ENCODE measurements at places on chromosomes 3 and 15.

DNA sequence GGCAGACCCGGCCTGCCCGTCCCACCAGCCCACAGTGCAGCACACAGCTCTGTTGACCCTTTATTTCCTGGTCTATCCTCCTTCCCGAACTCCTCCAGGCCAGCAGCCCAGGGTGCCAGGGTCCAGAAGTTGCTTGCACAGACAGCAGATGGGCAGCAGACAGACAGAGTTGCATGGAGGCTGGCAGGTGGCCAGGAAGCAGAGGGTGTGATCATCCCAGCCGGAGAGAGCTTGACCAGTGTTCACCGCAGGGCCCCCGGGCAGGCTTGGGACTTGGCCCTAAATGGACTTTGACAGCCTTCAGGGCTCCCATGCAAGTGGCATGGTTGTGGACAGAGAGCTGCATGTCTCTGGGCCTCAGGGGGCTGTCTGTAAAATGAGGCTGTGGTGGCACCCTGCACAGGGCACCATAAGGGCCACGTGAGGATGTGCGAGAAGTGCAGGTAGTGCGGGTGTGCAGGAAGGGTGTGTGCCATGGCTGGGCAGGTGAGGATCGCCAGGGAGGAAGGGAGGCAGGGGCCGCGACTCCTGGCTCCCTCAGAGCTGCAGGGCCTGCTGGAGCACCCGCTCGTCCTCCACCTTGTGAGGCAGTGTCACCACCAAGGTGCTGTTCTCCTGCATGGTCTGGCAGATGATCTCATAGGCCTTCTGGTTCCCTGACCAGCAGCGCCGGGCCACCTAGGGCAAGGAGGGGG, 6.3 kb upstream of the ZXDC start:
- no peak for DNase-seq

DNA sequence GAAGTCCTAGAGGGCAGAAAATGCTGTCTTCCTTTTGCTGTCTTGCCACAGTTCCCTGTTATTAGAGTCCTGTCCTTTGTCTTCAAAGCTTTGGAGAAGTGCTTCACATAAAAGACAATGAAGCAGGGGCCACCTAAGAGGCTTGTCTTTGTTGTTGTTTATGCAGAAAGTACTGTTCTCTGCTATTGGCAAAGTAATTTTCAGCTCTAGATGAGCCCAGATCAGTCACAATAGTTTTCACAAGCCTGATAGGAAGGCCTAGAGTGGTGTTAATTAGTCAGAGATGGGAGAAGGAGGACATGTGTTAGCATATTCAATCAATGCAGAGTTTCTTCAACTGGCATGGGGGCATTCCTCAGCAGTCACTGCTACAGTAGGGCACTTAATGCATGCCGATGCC, 300.0 kb downstream of the PTPRG start:
- DNase-seq, result no peak

DNA sequence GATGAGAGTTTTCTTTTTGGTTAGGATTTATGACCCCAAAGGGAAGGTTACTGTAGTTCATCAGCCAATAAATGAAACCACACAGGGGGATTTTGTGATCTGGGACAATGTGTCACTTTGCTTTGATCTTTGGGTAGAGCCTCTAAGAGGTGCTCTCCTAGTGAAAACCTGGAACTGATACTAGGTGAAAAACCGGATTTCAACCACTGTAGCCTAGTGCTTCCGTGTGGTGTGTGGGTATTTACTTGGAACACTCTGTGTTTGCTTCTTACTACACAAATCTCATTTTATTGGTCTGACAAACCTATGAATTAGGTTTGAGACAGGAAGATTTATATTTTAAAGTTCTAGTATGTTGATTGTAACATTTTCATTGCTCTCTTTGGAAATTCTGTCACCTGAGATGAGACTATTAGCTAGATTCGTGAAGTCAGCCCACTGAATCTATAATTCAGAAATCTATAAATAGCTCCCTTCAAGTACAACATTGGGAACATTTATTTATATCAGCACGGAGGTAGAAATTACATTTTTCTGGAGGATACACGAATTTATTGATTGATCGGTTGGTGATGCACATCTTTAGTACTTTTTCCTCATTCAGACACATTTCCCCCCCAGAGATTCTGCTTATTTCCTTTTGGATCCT, 119.8 kb downstream of the AKAP13 start:
- no peak for DNase-seq

DNA sequence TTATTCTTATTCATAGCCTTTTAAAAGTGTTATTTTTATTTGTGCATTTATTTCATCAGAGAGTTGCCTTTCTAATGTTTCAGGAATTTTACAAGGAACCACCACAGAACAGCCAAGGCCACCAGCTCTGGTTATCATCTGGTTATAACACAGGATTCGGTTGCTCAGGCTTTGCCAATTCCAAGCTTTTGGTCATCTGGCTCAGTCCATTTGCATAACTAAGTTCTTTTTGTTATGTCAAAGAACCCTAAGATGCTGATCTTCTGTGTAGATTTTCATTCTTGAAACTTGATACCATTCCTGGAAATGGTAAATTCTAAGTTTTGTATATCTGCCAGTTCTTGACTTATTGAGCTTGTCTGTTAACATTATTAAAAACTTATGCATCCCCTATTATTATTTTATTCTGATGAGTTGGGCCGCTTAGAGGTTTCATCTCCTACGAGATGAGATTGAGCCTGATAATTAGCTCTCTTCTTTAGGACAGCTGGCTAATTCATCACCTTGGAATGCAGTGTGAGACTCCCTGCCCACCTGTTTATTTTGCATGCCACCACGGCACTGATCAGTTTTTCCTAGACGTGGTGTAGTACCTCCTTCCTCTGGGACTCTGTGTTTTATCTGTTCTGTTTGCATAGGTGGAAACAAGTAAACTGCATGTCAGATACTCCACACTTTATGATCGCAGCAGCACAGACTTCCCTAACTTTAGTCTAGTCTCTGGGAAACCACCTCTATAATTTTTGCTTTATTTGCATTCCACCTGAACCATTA, 264.8 kb downstream of the SLCO3A1 start:
- no peak for DNase-seq

GRCh38 chr3:100992231-100993012, 799 bp downstream of the ABI3BP start:
- no peak for DNase-seq

GRCh38 chr3:69244039-69244438, 121.6 kb upstream of the LMOD3 start:
- DNase-seq, result no peak

GRCh38 chr15:70142072-70142321, 44.3 kb upstream of the TLE3 start:
- no peak for DNase-seq

- DNase-seq, result no peak
Observed at GRCh38 chr15:66738116-66738515, 36.1 kb downstream of the SMAD6 start.

- no peak for DNase-seq
Observed at GRCh38 chr15:96122077-96123027, 208.1 kb upstream of the NR2F2 start.

DNA sequence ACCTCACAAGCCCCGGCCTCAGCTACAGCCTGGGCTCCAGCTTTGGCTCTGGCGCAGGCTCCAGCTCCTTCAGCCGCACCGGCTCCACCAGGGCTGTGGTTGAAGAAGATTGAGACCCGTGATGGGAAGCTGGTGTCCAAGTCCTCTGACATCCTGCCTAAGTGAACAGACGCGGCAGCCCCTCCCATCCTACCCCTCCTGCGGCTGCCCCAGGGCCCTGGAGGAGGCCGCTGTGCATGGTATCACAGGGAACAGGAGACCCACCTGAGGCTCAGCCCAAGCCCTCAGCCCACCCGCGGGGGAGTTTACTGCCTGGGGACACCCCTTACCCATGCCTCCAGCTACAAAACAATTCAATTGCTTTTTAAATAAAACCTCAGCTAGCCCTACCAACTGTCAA, 6.0 kb upstream of the LARP6 start:
- no peak for DNase-seq

DNA sequence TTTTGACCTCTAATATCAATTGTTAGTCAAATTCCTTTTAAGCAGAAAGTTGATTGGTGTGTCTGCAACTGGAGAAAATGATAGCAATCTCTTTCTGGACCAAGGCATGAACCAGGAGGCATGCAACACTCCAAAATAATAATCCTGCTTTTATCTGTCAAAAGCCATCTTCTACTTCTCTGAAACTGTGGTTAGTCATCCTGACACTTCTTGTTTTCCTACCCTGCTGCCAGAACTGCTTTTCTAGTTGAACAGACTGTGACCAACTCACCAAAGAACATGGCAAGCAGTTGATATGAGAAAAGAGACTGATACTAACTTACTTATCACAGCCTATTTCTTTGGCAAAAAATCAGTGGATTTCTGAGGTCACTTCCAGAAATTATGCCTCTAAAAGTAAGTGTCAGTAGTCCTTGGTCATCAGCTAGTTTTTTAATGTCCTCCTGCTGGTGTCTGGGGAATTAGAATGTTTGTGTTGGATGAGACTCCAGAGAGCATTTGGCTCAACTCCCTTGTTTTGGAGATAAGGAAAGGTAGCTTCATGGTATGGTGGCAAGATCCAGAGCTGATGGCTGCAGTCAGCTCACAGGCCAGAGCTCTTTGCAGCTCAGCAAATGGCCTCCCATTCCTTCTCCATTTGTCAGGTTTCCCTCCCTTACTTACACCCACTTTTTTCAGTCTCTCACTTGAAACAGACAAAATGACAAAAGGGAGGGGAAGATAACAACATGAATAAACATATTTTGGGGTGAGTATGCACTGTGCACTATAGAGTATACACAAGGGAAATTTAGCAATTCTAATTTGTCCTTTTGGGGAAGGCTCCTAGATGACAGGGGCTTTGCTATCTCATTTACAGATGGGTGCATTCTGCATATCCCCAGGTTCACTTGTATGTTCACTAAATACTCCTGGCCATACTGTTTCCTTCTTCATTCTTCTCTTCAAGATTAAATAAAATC, 7.0 kb downstream of the CRYGS start:
- DNase-seq, result no peak

DNA sequence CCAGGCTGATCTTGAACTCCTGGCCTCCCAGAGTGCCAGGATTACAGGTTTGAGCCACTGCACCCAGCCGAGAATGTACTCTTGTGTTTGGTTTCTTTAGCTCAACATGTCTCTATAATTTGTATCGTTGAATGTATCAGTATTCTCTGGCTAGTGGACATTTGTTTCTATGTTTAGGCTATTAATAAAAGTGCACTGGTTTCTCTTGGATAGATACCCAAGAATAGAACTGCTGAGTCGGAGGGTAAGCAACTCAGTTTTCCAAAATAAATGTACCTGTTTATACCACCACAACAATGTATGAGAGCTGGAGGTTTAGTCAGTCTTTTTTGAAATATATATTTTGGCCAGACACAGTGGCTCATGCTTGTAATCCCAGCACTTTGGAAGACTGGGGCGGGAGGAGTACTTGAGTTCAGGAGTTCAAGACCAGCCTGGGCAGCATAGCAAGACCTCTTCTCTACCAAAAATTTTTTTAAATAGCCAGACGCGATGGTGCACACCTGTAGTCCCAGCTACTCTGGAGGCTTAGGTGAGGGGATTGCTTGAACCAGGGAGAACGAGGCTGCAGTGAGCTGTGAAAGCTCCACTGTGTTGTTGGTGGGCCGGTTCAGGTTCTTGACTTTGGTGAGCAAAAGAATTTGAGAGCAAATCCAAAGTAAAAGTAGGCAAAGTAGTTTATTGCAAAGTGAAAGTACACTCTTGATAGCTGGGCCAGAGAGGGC, 7.7 kb upstream of the IVD start:
- DNase-seq, result no peak

DNA sequence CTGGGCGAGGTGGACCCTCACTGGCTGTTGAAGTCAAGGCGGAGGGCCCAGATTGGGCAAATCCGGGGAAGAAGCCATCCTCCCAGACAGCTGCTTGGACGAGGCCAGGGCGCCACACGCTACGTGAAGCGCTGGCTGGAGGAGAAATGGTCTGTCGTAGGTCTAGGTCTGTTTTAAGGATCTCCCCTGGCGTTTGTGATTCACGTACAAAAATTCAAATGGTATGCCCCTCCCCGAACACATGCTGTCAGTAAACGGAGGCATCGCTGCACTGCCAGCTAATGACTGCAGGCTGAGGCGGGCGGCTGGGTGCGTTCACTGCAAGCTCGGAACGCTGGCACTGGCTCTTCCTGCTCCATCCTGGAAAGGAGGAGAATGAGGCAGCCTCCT, 69.9 kb downstream of the EPHB3 start:
- no peak for DNase-seq

- no peak for DNase-seq
Observed at GRCh38 chr3:188744166-188744565, 427.6 kb upstream of the TPRG1 start.

- no peak for DNase-seq
Observed at GRCh38 chr3:77142578-77142977, 102.7 kb downstream of the ROBO2 start.

GRCh38 chr3:125675791-125676190, 80.5 kb upstream of the OSBPL11 start:
- no peak for DNase-seq

DNA sequence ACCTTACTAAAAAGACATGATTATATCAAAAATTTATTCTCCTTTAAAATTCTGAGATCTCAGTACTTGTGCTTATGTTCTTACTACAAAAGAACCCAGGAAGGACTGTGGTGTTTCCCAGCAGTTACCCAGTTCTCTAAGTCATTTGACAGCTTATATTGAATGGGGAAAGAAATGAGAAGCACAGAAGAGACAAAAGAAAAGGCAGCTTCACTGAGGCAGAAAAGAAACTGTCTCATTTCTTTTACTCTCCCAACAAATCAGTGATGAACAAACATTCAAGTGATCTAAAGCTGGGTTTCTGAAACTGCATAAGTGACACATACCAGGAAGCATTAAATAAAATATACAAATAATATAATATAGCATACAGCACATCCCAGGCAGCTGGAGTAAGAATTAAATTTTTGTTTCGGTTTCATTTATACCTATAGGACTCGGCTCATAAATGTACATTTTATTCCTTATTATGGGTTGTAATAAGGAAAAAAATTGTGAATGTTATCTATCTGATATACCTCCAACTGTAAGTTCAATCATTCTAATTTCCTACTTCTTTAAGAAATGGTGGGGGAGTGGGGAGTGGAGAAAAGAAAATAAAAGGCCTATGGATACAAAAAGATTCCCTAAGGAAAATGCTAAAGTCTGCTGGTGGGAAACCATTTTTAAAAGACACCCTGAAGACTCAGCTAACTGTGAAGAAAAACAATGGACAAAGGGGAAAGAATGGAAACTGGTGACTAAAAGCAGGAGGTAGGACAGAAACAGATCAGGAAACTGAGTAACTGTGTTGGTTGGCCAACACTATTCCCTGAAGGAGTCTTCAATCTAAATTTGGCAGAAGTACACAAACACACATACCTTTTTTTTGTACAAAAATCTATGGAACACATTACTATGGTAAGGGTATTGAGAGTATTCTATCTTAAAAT, 156.8 kb downstream of the TBC1D5 start:
- DNase-seq, result no peak

- DNase-seq, result no peak
Observed at GRCh38 chr15:30990036-30990435, 1.4 kb downstream of the MTMR10 start.

GRCh38 chr3:196186651-196187573, 24.3 kb downstream of the ZDHHC19 start:
- DNase-seq, result no peak

Data from occipital lobe (tissue), 3 donors.